ENCODE measurements at places on chromosomes 5 and 9.

DNA sequence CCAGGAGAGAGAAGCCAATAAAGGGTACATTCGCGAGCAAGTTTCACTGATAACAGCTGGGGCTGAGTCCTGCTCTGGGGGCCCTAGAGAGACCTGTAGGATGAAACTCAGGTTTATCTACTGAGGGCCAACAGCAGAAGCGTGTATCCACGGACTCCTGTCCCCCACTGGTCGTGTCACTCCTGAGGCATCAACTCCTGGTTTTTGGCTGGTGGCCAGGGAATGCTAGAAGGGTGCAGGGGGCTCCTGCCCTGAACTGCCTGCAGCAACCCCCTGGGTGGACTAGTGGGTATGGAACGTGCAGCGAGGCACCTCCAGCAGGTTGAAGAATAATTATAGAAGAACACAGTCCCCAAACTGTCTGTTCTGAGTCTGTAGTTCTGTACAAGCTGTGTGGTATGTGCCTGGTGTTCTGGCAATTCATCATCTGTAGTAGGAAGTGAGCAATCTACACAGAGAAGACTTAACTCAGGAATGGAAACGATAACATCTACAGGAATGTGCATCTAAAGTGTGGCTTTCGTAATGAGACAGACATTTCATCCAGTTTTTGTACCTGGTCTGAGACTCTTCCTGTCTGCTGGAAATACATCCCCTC is 64.5 kb upstream of the GNA14 start:
- peak overlapping the region; percentile 7 for H3K27ac ChIP-seq
- H3K27me3 ChIP-seq = no peaks in the 10 kb centered on the region
- peaks cover 5% of the 10 kb centered on the region for H3K36me3 ChIP-seq
- DNase-seq = no peak
- H3K4me3 ChIP-seq = peak overlapping the region; percentile 27

DNA sequence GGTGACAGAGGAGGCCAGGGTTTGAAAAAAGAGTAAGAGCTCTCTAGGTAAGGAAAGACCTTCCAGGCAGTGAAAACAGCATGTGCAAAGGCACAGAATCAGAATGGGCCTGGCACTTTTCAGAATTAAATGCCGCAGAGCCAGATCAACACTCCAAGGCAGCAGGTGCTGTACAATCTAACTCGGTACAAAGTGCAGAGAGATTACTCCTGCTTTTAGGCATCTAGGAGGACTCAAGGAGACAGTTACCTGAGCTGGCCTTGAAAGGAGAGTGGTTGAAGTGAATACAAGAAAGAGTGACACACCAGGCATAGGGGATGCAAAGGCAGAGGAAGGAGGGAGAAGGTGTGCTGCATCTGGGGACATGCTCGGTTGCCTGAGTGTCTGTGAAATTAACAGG is 21.5 kb downstream of the HRH2 start:
- no peaks in the 10 kb centered on the region for H3K36me3 ChIP-seq
- DNase-seq = no peak
- peaks cover 51% of the 10 kb centered on the region for H3K27me3 ChIP-seq

- no peak for DNase-seq
- H3K27me3 ChIP-seq = no peaks in the 10 kb centered on the region
- H3K27ac ChIP-seq = peak overlapping the region; percentile 79
- peaks cover 41% of the 10 kb centered on the region for H3K4me1 ChIP-seq
- H3K4me3 ChIP-seq = peak overlapping the region; percentile 58
- H3K36me3 ChIP-seq = peaks cover 20% of the 10 kb centered on the region
Measured at GRCh38 chr9:127664678-127665507, 41.9 kb upstream of the CFAP157 start.

DNA sequence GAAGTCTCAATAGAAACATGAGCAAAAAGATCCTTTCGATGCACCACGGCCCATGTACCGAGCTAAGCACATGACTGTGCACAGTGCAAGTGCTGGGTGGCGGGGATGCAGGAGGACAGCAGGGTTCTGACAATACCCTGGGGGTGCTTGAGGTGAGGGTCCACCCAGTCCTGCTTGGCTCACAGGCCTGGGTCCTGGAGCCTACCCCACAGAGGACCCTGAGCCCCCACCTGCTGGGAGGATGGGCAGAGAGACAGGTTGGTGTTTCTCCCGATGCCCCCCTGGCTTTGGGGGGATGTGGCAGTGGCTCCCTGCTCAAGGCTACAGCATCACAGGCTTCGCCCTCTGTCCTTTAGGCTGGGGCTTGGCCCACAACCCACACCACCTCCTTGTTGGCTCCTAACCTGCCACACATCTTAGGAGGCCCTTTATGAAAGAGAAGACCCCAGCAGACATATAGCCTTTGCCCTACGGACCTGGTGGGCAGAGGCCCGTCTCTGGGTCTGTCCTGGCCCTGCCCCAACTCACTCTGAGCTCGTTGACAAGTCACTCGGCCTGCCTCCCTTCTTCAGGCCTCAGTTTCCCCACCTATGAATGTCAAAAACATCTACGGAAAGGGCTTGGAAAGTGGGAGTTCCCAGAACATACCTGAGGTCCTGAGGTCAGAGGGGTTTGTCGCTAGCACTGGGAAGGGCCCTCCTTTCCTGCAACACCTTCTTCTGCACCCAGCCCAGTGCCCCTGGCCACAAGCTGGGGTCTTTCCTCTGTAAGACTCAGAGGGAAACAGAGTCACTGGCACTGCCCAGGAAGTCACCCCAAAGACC is 50.3 kb downstream of the BARX1 start:
- no peak overlapping the region for H3K4me3 ChIP-seq
- no peak overlapping the region for H3K27ac ChIP-seq
- peaks cover 18% of the 10 kb centered on the region for H3K27me3 ChIP-seq
- peaks cover 18% of the 10 kb centered on the region for H3K4me1 ChIP-seq

DNA sequence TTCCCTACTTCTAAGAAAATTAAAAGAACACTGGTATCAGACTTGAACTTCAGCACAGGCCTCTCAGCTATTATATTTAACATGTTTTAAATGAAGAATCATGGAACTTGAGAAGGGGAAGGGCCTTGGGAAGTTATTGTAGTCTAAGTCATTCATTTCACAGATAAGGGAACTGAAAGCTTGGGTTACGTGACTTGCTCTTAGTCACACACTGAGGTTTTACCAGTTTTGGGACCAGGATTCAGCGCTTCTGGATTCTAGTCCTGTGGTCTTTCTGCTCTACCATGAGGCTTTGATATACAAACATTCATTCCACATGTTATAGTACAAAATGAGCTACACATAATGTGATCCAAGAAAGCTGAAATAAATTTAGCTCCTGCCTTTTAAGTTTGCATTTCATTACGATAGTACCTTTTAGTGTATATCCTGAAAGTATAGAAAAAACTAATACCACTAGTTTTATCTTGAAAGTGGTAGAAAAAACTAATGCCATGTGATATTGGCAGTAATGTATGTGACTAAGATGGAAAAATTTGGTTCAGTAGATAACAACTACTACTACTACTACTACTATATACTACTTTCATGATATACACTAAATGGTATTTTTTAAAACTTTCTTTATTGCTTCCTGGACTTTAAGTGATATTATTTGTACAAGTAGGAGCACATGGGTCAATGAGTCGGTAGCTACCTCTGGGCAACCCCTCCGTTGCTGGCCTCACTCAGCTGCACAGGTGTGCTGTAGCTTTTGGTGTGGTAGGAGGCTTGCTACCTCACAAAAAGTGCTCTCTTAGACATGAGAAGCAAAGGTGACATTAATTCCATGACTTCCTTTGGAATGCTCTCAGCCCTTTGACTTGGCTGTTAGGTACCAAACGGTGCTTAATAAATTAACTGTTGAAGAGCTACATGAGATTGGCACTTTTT is 40.7 kb downstream of the F2RL2 start:
- no peak overlapping the region for H3K4me3 ChIP-seq
- no peak for DNase-seq
- H3K27me3 ChIP-seq = no peaks in the 10 kb centered on the region
- no peak overlapping the region for H3K27ac ChIP-seq
- no peaks in the 10 kb centered on the region for H3K4me1 ChIP-seq
- no peaks in the 10 kb centered on the region for H3K36me3 ChIP-seq

GRCh38 chr5:36369219-36369690 is 67.6 kb upstream of the RANBP3L start:
- H3K27ac ChIP-seq = no peak overlapping the region
- H3K4me3 ChIP-seq = no peak overlapping the region

DNA sequence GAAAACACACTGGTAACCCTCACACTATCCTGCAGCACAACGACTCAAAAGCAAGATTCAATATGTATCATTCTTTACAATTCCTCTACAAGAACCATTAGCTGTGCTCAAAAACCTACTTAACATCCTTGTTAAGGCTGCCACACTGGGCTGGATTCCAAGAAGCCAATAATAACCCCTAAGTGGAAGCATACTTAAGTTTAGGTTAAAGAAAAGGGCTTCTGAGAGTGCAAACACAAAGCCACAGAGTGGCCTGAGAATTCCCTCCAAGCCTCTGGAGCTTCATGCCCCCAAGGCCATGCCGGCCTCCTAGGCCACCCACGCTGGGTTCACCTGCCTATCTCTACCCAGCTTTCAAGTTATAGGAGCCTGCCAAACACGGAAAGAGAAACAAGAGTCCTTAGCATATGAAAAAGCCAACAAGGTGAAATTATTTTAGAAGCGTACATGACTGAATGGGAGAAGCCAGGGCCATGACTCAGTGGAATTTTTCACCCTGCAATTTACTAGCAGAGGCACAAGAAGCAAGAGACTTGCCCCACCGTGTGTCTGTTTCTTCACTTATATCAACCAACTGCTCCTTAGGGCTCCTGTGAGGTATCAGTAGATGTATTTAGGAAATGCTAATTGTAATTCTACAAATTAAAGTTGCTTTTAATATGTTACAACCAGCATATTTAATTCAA is 293.0 kb downstream of the SPOCK1 start:
- no peak for DNase-seq
- H3K27me3 ChIP-seq = peaks cover 14% of the 10 kb centered on the region
- H3K4me3 ChIP-seq = no peak overlapping the region
- peaks cover 31% of the 10 kb centered on the region for H3K4me1 ChIP-seq
- no peak overlapping the region for H3K27ac ChIP-seq

GRCh38 chr5:139369181-139369580 is 13.9 kb downstream of the SLC23A1 start:
- H3K27me3 ChIP-seq = no peaks in the 10 kb centered on the region
- H3K27ac ChIP-seq = no peak overlapping the region
- H3K4me3 ChIP-seq = no peak overlapping the region

- H3K4me3 ChIP-seq = no peak overlapping the region
- H3K27me3 ChIP-seq = no peaks in the 10 kb centered on the region
- no peak overlapping the region for H3K27ac ChIP-seq
- no peak for DNase-seq
- H3K36me3 ChIP-seq = no peaks in the 10 kb centered on the region
- H3K4me1 ChIP-seq = no peaks in the 10 kb centered on the region
Measured at GRCh38 chr9:106277966-106278365, 583.6 kb downstream of the TMEM38B start.

DNA sequence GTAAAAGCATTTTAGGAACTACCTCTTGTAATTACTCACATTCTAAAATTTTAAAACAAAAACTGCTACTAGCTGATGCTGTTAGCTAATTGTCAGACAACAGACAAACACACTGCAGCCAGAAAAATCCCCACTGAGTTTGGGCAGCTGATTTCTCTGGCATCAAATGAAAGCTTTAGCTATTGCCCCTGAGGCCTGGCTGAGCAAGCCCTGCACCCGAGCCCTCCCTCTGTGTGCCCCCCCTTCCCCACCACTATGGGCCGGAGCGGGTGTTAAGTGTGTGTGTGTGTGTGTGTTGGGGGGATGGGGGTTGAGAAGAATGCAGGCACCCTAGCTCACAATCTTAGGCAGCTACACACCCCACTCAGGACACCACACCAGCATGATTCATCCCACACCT is 2.4 kb downstream of the NEUROG1 start:
- no peak overlapping the region for H3K4me3 ChIP-seq
- H3K27me3 ChIP-seq = peaks cover 98% of the 10 kb centered on the region
- H3K4me1 ChIP-seq = peaks cover 17% of the 10 kb centered on the region
- H3K27ac ChIP-seq = no peak overlapping the region

DNA sequence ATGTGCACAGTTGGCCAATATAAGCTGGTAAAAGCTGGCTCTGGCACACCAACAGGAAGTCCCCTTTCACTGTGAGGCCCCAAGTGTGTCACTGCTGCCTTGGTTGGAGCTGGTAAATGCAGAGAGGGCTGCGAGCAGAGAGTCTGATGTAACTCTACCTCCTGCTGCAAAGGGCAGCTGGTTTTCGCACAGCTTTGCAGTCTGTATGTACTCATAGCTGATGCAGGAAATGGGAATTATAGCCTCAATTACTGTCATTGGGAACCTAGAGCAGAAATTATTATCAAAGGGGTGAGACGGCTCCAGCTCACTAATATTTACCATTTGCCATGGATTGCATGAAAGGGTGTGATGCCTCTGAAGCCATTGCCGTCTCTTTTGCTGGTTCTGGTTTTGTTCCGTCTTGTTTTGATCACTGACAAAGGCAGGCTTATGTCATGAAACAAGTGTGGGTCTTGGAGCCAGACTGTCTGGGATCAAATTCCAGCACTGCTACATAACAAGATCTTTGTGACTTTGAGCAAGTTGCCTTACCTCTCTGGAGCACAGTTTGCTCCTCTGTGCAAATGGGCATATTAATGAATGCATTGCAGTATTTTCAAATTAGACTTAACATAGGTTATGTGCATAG is 124.3 kb upstream of the SLC25A48 start:
- peaks cover 51% of the 10 kb centered on the region for H3K4me1 ChIP-seq
- H3K36me3 ChIP-seq = no peaks in the 10 kb centered on the region
- peak overlapping the region; percentile 48 for H3K4me3 ChIP-seq

DNA sequence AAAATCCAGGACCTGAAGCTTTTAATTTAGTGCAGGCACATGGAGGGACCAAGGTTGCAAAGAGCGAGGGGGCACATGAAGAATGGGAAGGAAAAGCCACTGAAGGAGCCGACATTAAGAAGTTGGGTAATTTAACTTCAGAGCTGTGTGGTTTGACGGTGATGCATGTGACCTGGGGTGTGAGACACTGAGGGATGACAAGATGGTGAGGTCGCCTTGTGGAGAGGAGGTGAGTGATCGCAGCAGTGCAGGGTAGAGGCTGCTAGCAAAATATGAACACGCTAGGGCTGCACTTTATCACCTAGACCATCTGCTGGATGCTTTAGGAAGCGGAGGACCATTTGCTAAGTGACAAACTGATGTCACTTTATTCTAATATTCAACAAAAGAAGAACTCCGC is 339.0 kb upstream of the KIF2A start:
- no peak overlapping the region for H3K4me3 ChIP-seq
- peaks cover 22% of the 10 kb centered on the region for H3K27me3 ChIP-seq
- H3K27ac ChIP-seq = no peak overlapping the region
- H3K4me1 ChIP-seq = no peaks in the 10 kb centered on the region
- H3K36me3 ChIP-seq = no peaks in the 10 kb centered on the region
- no peak for DNase-seq
